ENCODE measurements at places on chromosomes 1 and 21.

- no peaks in the 10 kb centered on the region for H3K4me1 ChIP-seq
- no peak overlapping the region for H3K4me3 ChIP-seq
- no peak overlapping the region for H3K27ac ChIP-seq
- H3K27me3 ChIP-seq = no peaks in the 10 kb centered on the region
- H3K36me3 ChIP-seq = no peaks in the 10 kb centered on the region
Observed at GRCh38 chr1:84086189-84086588, 57.9 kb upstream of the PRKACB start.

GRCh38 chr1:229107972-229108371 is 162.9 kb upstream of the RAB4A start:
- H3K4me1 ChIP-seq = peaks cover 12% of the 10 kb centered on the region
- DNase-seq = no peak
- no peaks in the 10 kb centered on the region for H3K36me3 ChIP-seq
- H3K27me3 ChIP-seq = no peaks in the 10 kb centered on the region
- H3K27ac ChIP-seq = no peak overlapping the region

DNA sequence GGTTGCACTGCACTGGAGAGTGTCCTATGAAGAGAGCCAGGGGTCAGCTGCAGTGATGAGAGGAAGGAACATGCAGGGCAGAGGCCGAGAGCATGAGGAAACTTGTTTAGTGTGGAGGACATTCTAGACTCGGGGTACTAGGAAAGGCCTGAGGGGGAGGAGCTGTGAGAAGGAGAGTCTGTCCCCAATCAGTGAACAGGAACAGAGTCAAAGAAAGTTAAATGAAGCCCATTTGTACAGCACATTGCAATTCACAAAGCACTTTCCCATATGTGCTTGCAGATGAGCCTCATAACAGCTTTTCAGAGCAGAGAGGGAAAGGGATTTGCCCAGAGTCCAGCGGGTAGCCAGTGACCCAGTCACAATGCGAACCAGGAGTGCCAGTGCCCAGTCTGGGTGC is 83.4 kb downstream of the NAV1 start:
- H3K4me3 ChIP-seq = no peak overlapping the region
- no peak for DNase-seq
- peaks cover 13% of the 10 kb centered on the region for H3K4me1 ChIP-seq
- no peak overlapping the region for H3K27ac ChIP-seq
- peaks cover 7% of the 10 kb centered on the region for H3K27me3 ChIP-seq
- H3K36me3 ChIP-seq = no peaks in the 10 kb centered on the region

DNA sequence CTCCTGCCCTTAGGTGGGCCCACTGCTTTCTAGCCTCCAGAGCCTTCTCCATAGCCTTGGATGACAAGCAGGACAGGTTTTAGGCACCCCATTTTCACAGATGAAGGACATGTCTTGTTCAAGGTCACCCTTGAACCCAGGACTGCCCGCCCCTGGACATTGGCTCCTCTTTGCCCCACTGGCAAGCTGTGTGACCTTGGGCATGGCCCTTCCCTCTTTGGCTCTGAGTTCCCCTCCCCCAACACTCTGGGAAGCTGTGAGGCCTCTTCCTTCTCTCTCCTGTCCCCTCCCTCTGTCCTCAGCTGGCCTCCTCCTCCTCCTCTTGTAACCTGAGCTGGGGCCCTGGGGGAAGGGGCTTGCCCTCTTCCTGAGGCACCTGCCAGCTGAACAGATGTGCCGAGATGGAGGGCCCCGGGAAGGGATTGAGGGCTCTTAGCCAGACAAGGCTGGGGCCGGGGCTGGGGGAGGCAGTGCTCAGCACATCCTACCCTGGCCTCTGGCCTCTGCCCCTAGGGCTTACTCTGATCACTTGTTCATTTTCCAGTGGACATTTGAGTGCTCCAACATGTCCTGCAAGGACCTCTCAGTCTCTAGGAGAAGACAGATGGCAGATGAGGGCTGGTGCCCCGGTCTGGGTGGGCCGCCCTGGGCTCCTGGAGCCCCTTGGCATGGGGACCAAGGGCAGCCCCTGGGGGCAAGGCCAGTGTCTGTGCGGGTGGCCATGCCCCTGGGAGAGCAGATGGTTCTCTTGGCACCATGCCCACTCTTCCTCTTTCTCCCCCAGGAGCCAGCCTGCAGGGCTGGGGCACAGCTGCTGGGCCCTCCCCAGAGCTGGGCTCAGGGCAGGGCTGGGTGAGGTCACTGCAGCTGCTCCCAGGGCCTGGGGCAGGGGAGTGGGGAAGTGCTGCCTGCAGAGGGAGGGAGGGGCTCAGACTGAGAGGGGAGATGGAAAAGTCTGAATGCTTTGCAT is 10.7 kb downstream of the FOXO6 start:
- peak; percentile 82 for DNase-seq
- peak overlapping the region; percentile 64 for H3K4me3 ChIP-seq
- peaks cover 48% of the 10 kb centered on the region for H3K4me1 ChIP-seq

GRCh38 chr1:185091480-185091879 is 46.1 kb downstream of the RNF2 start:
- no peak for DNase-seq
- H3K4me3 ChIP-seq = no peak overlapping the region
- H3K4me1 ChIP-seq = no peaks in the 10 kb centered on the region

DNA sequence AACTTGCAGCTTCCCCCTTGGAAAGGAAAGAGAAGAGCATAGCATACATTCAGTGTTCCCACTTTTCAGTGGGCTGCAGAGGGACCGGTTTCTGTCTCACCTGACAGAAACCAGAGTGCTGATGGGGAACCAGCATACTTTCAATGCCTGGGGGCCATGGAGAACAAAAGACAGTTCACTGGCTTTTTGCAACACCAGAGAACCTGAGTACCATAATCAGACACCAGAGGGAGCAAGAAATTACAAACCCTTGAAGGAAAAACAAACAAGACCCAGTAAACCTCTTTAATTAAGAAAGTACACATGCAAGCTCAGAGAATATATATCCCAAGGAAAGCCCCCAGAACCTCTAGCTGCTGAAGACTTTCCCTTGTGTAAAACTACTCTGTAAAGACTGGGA is 51.1 kb downstream of the CSMD2 start:
- no peak for DNase-seq
- peaks cover 6% of the 10 kb centered on the region for H3K36me3 ChIP-seq
- no peak overlapping the region for H3K27ac ChIP-seq
- H3K4me3 ChIP-seq = no peak overlapping the region
- H3K4me1 ChIP-seq = no peaks in the 10 kb centered on the region

GRCh38 chr21:39348355-39349210 is at the start of gene HMGN1:
Gene HMGN1, minus strand, starts transcription at chr21:39349088. Its CDS starts 171 bp downstream, at chr21:39348917.
- H3K27ac ChIP-seq = peak within 1 kb of the TSS; percentile 93
- DNase-seq = peak; percentile 90
- peaks cover 3% of the 10 kb centered on the region for H3K27me3 ChIP-seq
- H3K4me1 ChIP-seq = peaks cover 15% of the 10 kb centered on the region

- H3K27ac ChIP-seq = no peak overlapping the region
- DNase-seq = no peak
- peaks cover 15% of the 10 kb centered on the region for H3K4me1 ChIP-seq
- H3K36me3 ChIP-seq = no peaks in the 10 kb centered on the region
Observed at GRCh38 chr1:40784771-40785151, 1.2 kb downstream of the KCNQ4 start.

DNA sequence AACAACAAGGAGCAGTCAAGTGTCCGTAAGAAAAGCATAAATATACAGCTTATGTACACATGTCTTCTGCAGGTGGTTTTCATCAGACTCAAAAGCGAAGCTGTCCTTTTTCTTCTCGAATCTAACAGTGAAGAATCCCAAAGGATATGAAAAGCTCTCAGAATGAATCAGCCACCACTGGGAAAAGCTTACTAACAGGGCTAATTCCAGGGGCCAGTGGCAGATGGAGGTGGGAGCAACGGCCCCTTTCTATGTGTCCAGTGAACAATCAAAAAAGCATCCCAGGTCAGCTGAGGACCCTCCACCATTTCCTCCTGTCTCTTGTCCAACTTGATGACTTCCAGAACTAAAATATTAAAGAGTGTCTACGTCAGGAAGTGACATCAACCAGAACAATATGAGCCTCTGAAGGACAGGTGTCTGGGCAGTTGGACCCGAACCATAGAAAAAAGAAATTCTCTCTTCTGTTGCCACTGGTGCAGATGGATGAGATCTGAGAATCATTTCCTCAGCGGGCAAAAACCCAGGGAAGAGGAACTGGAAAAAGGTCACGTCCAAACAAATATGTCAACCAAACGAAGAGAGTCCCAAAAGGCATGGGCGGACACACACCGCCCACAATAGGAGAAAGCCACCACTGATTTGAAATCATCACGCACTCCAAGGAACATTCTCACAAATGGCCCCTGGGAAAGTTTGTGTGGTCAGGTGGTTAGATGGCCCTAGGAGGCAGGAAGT is 70.4 kb upstream of the TIAM1 start:
- H3K36me3 ChIP-seq = no peaks in the 10 kb centered on the region
- no peak for DNase-seq
- no peak overlapping the region for H3K4me3 ChIP-seq

GRCh38 chr1:17229379-17229778 is 19.5 kb upstream of the PADI3 start:
- no peaks in the 10 kb centered on the region for H3K36me3 ChIP-seq
- peaks cover 7% of the 10 kb centered on the region for H3K27me3 ChIP-seq
- no peak for DNase-seq
- H3K27ac ChIP-seq = no peak overlapping the region

GRCh38 chr21:15051644-15052458 is 12.9 kb downstream of the NRIP1 start:
- peaks cover 3% of the 10 kb centered on the region for H3K27me3 ChIP-seq
- peaks cover 52% of the 10 kb centered on the region for H3K4me1 ChIP-seq
- no peaks in the 10 kb centered on the region for H3K36me3 ChIP-seq
- H3K27ac ChIP-seq = peak overlapping the region; percentile 80
- peak overlapping the region; percentile 71 for H3K4me3 ChIP-seq
